ENCODE measurements at places on chromosomes 5 and 9.

GRCh38 chr9:116635908-116636307 lies 51.2 kb upstream of the TRIM32 start:
- DNase-seq = peak; percentile 73

DNA sequence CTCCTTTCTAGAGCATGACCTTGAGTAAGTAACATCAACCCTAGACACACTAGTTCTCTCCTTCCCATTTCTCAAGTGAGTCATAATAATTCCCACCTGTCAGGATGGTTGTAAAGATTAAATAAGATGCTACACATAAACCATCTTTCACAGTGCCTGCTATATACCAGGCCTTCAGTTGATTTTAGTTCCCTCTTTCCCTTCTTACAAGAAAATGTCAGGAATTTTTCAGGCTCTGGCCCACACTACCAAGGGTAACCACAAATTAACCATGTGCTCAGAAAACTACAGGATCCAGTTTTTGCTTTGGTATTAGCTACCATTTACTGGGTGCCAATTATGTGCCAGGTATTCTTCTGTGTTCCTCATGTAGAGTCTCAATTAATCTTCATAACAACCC lies 42.7 kb upstream of the RARS1 start:
- no peak for DNase-seq

GRCh38 chr9:85156652-85157051 lies 487.1 kb downstream of the NTRK2 start:
- DNase-seq = no peak

DNA sequence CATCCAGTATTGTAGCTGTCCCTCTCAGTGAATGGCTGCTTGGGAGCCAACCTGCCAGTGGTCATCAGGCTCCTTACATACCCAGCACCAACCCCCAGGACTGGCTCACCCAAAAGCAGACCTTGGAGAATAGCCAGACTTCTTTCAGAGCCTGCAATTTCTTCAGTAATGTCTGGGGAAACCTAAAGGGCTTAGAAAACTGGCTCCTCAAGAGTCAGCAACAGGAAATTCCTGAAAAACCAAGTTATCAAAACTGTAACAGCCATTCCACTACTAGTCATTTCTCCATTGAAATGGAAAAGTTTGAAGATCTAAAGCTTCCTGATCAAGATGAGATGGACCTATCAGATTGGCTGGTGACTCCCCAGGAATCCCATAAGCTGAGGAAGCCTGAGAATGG lies 12.3 kb upstream of the STING1 start:
- no peak for DNase-seq
